ENCODE measurements at places on chromosomes 11 and 22.

DNA sequence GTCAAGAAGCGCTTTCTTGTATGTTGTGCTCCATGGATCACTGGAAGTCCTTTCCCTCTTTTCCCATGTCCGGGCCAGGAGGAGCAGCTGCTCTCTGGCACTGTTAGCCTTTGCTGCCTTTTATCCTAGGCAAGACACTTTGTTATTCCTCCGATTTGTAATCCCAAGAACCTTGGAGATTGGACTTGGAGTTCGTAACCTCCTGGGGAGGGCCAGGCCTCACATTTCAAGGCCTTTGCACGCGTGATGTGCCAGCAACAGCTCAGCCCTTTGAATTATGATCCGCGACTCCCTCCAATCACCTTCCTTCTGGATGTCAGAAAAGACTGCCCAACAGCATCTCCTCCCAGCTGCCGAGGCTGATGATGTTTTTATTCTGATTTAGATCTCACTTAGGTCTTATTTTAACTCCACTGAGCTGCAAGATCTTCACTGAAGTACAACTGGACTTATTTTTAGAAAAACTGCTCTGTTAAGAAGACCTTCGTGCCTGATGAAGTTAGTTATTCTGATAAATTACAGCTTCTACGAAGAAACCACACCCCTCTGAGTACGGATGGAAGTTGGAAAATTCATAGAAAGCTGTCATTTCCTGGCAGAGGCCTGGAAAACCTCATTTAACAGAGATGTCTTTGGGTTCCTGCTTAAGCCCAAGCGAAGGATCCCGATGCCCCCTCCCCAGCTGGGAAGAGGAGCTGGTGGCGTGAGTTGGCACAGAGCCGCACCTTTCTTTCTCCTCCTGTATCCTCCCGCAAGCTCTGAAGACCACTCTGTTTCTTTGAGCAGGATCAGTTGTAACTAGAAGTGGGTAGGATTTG lies 62.4 kb downstream of the PARVB start:
- no peak for DNase-seq

GRCh38 chr22:33984656-33985285 lies 64.5 kb upstream of the LARGE1 start:
- DNase-seq = no peak

- peak; percentile 57 for DNase-seq
Observed at GRCh38 chr11:64762674-64763525, 3.1 kb upstream of the PYGM start.

GRCh38 chr22:17369439-17370025 lies at the start of gene CECR2:
TSS of gene CECR2 (plus strand) at chr22:17369460. CDS start at chr22:17369784, 324 bp downstream.
- DNase-seq = no peak

DNA sequence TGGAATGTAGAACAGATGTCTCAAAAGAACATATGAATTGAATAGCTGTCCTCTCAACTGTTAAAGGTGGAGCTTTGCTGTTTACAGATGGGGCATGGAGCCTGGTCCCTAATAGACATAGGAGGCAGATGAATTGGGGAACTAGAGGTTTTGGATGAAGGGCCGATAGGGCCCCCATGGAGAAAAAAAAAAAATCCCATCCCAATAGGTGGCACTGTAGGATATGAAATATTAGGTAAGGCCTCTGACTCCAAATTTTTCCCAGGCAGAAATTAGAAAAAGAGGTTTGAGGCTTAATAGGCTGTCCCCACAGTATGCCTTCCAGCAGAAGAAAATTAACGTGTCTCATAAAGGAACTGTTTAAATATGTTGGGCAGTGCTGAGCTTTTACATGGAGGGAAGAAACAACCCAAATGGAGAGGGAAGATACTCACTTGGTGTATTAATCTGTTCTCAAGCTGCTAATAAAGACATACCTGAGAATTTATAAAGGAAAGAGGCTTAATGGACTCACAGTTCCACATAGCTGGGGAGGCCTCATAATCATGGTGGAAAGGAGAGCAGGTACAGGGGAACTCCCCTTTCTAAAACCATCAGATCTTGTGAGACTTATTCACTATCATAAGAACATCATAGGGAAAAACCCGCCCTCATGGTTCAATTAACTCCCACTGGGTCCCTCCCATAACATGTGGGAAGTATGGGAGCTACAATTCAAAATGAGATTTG lies 30.1 kb upstream of the TMEM45B start:
- no peak for DNase-seq

DNA sequence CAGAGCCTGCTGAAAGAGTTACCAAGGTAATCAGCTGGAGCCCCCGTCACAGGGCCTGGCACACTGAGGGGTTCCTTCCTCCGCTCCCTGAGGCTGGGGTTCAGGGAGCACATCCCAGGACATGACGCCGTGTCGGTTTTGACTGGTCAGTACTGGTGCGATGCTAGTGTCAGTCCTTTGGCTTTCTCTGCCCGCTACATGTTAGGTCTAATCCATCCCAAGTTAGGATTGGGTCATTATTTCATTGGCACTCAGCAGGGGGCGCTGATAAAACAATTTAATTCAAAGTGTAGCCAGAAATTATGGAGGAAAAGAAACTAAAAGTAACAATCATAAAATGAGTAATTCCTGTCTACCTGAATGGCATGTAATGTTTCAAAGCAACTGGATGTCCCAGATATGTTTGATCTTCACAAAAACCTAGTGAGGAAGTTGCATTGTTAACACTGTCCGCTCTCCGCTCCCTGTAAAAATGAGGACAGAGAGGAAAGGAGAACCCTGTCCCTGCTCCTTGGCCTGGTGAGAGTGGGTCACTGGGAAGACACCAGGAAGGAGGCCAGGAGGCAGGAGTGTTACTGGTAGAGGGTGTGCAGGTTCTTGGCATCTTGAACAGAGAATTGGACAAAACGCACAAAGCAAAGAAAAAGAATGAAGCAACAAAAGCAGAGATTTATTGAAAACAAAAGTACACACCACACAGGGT lies 27.1 kb downstream of the TSKU start:
- no peak for DNase-seq

DNA sequence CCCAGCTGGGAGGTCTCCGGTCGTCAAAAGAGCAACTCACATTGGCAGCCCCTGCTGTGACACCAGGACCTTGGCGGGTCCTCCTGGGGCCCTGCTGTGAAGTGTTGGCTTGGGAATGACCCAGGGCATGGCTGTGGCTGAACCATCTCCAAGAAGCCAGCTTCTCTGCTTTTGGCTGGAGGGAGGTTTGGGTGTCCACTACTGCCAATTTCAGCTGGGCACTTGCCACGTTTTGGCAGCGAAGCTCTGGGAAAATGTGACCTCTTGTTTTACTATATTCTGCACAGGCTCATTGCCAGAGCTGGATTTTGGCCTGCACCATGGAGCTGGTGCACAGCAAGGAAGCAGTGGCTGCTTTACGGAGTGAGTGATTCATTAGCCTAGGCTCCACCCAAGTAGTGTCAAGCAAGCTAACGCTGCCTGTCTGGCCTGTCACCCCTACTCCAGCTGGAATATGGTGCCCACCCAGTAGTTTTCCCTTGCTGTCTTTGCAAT lies 24.3 kb upstream of the SMCO4 start:
- no peak for DNase-seq

DNA sequence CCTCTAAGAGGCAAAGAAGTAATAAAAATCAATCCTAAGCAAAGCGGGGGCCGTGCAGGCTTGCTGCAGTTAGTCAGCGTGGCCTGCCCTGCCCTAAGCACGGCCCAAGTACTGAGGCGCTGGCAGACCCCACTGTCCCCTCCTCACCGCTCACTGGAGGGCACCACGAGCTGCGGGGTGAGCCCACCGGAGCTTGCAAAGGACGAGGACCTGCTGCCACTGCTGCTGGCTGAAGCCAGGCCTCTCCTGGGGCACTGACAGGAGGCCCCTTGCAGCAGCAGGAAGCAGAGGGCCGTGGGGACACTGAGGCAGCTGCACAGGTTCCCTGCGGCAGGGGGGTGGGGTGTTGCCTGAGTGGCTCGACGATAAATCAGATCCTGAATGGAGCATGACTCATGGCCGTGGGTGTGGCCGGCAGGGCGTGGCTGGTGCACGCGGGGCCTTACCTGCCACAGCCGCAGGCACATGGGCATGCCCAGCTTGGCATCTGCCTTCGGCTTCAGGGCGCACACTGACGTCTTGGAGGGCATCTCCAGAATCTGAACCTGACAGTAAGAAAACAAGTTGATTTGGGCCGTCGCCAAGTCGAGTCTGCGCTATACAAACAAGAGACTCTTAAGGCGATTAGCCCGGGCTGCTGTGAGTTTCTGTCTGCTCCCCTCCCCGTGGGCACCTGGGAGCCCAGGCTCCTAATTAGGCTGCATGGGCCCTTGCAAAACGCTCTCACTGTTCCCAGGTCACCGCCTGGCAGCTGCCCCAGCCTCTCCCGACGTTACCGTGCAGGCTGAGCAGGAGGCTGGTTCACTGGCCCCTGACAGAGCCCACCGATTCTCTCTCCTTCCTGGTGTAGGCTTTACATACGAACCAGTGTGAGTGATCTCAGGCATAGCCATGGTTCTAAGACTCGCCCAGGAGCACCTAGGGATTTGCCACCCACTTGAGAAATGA lies 45.9 kb downstream of the TBX1 start:
- DNase-seq = no peak

GRCh38 chr22:24144778-24145085 lies 36.6 kb upstream of the SUSD2 start:
- DNase-seq = no peak

- DNase-seq = no peak
Observed at GRCh38 chr11:126281245-126281644, 1.6 kb upstream of the TIRAP start.

DNA sequence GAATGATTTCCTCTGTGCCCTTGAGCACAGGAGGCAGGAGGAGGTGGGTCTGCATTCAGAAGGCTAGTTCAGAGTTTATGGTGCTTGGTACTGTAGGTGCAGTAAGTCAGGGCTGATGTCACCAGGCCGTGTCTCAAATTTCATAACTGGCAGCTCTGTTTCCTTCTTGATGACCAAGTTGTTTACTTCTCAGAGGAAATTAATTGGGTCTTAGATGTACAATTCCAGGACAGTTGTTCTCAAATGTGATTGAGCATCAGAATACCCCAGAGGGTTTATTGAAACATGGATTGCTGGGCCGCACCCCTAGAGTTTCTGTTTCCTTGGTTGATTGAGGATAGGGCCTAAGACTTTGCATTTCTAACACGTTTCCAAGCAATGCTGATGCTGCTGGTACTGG lies 6.2 kb downstream of the AMOTL1 start:
- no peak for DNase-seq

DNA sequence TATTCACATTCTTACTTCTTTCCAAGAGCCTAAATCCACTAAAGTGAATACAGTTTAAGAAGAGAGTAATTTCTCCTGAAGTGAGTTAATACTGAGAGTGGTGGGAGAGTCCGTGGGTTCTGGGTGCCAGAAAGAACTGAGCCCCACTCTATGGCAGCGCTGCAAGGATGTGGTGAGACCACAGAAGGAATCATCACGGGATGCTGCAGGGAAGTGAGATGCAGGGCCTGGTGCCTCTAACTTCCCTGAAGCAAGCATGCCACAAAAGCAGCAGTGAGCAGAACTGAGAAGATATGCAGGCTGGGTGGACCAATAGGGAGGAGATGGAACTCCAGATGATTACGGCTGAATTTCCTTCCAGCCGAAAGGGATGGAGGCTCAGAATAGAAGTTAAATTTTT lies 5.0 kb upstream of the MMP12 start:
- DNase-seq = no peak

DNA sequence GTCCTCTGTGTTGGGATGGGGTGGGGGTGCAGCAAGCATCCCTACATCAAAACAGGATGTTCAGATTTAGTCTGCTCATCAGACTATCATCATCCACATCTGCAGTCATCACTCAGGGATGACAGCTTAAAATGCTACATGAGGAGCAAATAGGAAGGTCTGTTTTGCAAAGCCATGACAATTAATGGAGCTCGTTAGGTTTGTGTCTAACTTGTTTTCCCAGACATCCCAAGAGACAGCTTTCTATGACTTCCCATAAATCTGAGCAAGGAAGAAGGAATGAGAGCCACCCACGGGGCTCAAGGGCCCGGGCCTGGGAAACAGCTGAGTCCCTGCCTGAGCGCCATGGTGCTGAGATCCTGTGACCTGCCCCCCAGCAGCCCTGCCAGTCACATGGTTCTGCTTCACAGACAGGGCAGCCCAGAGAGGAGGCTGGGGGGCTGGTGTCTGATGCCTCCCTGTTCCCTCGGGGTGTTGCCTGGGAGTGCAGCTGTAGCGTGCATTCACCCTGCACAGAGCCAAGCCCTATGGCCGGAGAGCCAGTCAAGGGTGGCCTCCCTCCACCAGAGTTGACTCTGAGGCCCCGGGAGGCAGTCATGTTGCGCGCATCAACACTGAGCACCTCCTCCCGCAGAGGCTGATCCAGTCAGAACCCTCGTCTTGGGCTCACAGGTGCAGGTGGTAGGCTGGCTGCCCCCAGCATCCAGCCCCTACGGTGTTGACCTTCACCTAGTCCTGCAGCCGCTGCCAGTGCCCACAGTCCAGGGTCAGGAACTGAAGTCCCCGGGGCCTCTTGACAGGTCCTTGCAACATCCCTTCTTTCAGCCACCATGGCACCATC lies 12.1 kb downstream of the DERL3 start:
- DNase-seq = no peak

DNA sequence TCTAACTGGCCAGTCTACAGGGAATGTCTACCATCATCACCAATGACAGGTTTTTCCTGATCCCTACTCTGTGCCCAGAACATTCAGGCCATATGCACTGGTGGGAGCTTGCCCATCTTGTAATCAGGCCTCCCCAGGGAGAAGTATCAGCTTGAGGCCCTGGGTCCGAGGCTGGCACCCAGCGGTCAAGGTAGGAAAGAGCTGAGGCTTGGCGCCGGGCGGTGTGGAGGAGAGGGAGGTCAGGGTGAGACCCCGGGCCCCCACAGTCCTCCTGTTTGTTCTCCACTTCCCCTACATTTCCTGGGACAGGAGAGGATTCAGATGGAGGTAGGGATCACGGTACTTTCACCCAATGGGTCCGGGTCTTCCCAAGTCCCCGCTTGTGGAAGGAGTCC lies 15.5 kb downstream of the TSKU start:
- DNase-seq = no peak

GRCh38 chr22:25169278-25170031 lies 30.2 kb upstream of the CRYBB3 start:
- DNase-seq = no peak

DNA sequence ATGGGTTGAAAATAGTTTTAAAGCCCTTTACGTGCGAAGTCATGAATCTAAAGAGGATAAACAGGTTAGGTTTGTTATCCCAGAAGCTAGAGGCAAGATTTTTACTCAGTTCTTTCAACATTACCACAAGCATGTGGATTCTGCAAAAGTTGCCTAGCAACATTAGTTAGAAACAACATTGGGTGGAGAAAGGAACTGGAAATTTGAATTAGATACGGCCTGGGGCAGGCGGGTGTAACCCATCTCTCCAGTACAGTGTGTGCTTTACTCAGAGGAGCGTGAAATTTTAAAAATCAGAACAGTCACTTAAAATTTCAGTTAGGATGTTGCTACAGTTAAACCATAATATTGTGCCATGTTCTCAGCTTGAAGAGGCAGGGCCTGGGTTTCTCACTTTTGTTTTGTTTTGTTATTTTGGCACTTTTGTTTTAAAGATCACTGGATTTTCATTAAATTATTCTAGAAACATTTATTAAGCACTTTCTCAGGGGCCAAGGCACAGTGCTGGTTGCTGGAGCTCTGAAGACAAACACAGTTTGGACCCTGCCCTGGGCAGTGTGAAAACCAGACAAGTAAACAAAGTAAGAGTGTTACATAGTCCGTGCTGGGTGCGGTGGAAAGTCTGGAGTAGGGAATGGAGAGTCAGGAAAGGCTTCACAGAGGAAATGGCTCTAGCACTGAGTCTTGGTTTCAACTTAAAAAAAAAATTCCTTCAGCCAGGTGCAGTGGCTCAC lies 4.4 kb upstream of the WEE1 start:
- DNase-seq = no peak

Measured in CD4-positive, alpha-beta T cell (primary cell).